ENCODE measurements at places on chromosomes 4 and X.

GRCh38 chr4:14168919-14169318 lies 541.4 kb upstream of the BOD1L1 start:
- peak; percentile 34 for DNase-seq

GRCh38 chr4:1731180-1731579 lies 9.9 kb downstream of the TACC3 start:
- no peak for DNase-seq

GRCh38 chr4:94354474-94354896 lies 11.8 kb upstream of the HPGDS start:
- DNase-seq: no peak

- DNase-seq: peak; percentile 43
Observed at GRCh38 chr4:37891260-37892159, 626 bp downstream of the TBC1D1 start.

DNA sequence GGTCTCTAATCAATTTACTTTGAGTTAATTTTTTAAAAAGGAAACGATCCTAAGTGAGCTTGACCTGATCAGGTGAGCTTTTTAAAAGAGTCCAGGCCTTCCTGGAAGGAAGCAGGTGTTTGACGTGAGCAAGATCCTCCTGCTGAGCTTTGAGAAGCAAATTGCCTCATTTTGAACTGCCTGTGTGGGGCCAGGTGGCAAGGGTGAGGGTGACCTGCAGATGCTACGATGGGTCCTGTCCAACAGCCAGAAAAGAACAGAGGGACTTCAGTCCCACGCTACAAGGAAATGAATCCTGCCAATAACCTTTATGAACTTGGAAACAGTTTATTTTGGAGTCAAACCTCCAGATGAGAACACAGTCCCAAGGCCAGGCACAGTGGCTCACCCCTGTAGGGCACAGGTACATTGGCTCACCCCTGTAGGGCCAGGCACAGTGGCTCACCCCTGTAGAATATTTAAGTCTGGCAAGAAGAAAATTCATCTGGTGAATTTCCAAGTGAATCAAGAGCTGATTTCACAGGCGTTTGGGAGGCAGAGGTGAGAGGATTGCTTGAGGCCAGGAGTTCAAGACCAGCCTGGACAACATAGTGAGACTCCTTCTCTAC lies 58.1 kb downstream of the CASP3 start:
- no peak for DNase-seq

DNA sequence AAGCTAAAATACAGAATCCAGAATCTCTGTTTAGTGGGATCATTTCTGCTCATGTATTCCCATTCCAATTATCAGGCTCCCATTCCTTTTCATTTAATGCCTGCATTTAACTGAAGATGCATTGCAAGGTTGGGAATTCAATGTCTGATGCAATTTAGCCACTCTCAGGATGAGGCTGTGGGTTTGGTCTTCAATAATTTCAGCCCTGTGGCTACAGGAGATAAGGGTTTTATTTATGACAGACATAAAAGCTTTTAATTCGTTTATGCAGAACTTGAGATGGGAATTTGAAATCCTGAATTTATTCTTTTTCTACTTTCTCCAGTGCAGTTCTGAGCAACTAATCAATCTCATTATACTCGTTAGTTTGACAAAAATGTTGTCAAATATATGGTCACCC lies 1225.9 kb downstream of the PCDH18 start:
- no peak for DNase-seq

GRCh38 chr4:116866106-116866505 lies 219.3 kb downstream of the TRAM1L1 start:
- DNase-seq: no peak

DNA sequence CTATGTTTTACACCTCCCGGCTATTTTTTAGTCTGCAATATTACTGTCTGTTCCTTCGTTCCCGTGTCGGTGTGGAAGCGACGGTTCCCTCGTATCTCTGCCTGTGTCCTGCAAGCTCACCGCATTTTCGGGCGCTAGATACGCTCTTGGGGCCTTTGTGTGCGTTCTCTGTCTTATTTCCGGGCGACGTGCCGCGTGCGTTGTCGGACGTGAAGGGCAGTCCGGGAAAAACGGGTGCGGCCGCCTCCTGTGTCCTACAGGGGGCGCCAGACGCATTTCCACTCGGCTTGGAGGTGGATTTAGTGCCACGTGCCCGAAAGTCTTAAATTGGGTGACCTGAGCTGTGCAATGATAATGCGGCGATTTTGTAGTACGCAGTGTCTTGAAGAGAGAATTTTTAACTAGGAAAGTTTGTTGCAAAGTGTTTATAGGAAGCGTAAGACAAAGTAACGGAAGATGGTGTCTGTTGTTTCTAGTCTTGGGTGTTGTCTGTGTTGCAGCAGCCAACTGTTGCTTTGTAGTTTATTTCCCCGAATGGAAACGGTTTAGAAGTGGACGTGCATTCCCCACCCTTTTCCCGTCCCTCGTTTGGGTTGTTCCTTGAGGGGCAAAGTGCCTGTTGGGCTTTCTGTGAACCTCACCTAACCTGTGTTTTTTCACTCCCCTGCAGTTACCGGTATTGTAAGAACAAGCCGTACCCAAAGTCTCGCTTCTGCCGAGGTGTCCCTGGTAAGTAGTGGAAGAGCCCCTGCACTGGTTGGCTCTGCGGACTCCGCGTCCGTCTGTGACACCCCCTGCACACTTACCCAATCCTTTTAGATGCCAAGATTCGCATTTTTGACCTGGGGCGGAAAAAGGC lies 720 bp downstream of the RPL10 start:
- DNase-seq: no peak

- no peak for DNase-seq
Observed at GRCh38 chr4:186778134-186778533, 54.5 kb upstream of the FAT1 start.

DNA sequence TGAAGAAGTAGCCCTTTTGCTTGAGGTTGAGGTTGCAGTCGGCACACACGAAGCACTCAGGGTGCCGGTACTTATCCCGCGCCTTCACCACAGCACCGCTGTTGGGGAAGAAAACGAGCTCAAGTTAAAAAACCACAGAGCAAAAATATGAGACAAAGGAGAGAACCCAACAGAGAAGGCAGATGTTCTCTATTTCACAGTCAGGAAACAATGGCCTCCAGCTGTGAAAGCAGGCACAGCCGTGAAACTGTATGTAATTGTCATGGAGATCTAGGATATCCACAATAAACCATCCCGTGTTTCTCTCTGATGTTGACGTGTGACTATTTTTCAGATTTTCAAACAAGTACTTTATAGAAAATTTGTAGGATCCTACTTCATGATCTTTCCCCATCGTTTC lies 30.9 kb upstream of the CCDC110 start:
- DNase-seq: no peak

- no peak for DNase-seq
Observed at GRCh38 chrX:153924149-153924861, 1.8 kb downstream of the ARHGAP4 start.

GRCh38 chr4:118888666-118889311 lies at the start of gene SYNPO2:
TSS of gene SYNPO2 (plus strand) at chr4:118888854. CDS start at chr4:118889037, 183 bp downstream.
- DNase-seq: peak; percentile 60

GRCh38 chrX:84453351-84454246 lies 48.7 kb downstream of the HDX start:
- no peak for DNase-seq

- DNase-seq: no peak
Observed at GRCh38 chr4:15428611-15429010, 778 bp downstream of the C1QTNF7 start.

GRCh38 chr4:184932343-184932742 lies 85.9 kb upstream of the HELT start:
- no peak for DNase-seq

- no peak for DNase-seq
Observed at GRCh38 chrX:120309873-120310705, 1.2 kb downstream of the TMEM255A start.

- no peak for DNase-seq
Observed at GRCh38 chr4:179116581-179116980, 1674.3 kb upstream of the AGA start.

DNA sequence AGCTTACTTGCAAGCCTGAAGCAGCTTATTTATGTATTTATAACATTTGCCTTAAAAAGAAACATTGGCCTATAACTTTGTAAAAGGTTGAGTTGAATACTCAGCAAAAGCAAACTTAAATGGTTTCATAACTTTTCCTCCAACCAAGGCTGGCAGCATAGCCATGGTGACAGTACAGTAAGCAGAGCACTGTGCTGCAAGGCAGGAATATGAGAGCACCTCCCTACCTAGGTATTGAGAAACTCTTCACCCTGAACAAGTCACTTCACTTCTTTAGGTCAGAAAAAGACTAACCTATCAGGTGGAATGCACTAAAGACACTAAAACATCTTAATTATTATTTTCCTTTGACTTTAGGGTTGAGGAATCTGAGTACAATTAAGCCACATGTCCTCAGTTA lies 63.9 kb upstream of the GYPA start:
- no peak for DNase-seq

- no peak for DNase-seq
Observed at GRCh38 chrX:64894454-64895038, 81.7 kb downstream of the ZC4H2 start.

- DNase-seq: no peak
Observed at GRCh38 chr4:145898466-145898865, 40.2 kb downstream of the ZNF827 start.

DNA sequence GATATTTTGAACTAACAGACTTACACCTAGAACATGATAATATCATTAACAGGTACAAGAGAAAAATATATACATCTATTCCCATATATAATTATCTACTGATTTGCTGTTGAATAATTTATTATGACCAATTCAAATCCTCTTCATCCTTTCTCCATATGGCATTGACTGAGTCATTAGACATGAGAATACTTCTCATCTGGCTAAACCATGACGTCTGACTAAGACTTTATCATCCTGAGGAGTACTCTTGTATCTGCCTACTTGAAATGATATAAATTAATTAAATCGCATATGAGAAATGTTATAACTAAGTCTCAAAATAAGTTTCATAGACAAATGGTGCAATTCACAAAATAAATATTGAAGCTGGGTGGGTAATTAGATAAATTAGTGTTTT lies 67.4 kb downstream of the EMCN start:
- DNase-seq: no peak

DNA sequence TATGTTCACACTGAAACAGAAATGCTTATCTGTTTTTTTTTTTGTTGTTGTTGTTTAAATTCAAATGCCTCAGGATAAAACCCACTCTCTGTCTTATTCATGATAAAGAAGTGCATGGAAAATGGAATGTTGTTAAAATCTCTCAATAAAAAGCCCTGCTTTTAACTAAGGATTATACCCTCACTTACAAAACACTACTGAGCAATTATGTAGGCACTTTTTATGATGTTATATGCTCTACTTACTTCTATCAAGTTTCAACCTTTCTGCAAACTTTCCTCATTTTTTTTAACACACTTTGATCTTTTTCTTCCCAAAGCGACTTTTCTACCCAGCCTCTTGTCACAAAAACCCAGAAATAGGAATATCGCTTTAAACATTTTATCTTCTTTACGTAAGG lies 26.5 kb downstream of the SLIT2 start:
- DNase-seq: no peak

GRCh38 chr4:42398871-42399331 lies 1.6 kb downstream of the SHISA3 start:
- DNase-seq: no peak

- no peak for DNase-seq
Observed at GRCh38 chrX:103343105-103343504, 13.1 kb downstream of the TCEAL7 start.

DNA sequence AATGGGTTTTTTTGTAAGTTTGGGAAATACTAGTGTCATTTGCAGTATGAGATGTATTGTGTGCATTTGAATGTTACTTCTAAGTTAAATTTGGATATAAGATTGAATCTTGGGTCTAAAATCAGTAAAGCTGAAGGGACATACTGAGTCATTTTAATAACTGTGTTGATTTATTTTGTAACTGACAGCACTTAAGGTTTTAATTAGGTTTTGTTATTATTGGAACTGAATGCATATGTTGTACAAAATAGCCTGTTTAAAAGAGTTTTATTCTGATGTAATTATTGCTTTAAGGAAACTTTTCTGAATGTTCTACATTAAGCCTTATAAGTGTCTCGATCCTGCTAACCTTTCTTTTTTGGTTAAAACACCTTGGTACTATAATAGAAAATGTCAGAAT lies 396.6 kb downstream of the MAPK10 start:
- no peak for DNase-seq

- DNase-seq: peak; percentile 21
Observed at GRCh38 chrX:107731831-107732502, 43.6 kb downstream of the TSC22D3 start.

DNA sequence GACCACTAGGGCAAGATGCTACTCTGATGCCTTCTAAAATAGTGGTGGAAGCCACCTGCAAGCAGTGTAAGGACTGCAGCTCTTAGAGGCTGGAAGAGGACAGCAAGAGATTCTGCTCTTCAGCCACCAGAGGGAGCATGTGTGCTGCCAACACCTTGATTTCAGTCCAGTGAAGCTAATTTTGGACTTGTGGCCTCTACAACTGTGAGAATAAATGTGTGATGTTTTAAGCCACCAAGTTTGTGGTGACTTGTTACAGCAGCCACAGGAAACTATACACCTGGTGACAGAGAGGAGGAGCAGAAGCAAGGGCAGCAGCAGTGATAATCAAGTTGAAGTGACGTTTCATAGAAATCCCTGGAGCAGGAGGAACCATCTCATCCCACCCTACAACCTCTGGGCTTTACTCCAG lies 55.9 kb downstream of the FGFBP1 start:
- peak; percentile 47 for DNase-seq

DNA sequence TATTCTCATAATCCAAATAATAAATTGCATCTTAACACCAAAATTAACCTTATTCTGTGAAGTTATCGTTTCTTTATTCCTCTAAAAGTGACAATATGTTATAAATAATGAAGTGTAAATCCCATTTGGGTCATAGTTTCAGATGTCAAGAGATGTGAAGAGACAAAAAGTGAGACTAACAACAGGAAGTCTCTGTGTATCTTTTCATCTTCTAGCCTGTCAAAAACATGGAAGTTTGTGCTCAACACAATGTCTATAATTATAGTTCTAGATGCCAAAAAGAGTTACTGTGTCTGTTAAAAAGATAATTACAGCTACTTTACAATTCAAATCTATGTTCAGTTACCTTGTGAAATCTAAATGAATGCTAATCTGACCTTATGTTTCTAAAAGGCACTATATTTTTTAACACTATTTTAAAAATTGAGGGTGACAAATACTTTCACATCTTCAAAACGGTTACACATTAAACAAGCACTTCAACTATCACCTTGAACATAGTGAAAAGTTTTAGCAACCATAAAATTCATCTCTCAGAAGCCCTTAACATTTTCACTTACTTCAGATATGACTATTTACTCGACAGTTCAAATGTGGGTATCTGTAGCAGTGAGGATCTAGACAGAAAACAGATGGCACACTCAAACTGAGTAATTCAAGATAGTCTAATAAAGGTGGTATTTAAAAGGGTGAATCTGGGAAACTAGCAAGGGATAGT lies 509.8 kb downstream of the ARAP2 start:
- no peak for DNase-seq

GRCh38 chr4:115145393-115146160 lies 32.2 kb upstream of the NDST4 start:
- DNase-seq: no peak

Data from HTR-8/SVneo (cell line).